Activated T-cell treated with anti-CD3 and anti-CD28 coated beads, Interleukin-2, amount 50 U/mL, for 72 hours (primary cell): ENCODE measurements at places on chromosomes 4 and X. TPM values are rescaled to one million over a fixed set of nuclear protein-coding genes. Genes with fewer than 3 reads are reported as not detected.

GRCh38 chr4:182453830-182454229 lies 210.6 kb downstream of the TENM3 start:
- DNase-seq = no peak

GRCh38 chrX:128807367-128807766 lies 715.9 kb downstream of the SMARCA1 start:
- DNase-seq = no peak

ATOH1 gene
- not detected for total RNA-seq

GRCh38 chr4:101282076-101282844 lies 65.1 kb downstream of the PPP3CA start:
- DNase-seq = peak; percentile 22

- no peak for DNase-seq
Measured at GRCh38 chr4:133865612-133866327, 335.8 kb downstream of the PABPC4L start.

- no peak for DNase-seq
Measured at GRCh38 chr4:7381221-7381889, 53.4 kb downstream of the PSAPL1 start.

P2RY4 gene
- 0.69 TPM for total RNA-seq

DNA sequence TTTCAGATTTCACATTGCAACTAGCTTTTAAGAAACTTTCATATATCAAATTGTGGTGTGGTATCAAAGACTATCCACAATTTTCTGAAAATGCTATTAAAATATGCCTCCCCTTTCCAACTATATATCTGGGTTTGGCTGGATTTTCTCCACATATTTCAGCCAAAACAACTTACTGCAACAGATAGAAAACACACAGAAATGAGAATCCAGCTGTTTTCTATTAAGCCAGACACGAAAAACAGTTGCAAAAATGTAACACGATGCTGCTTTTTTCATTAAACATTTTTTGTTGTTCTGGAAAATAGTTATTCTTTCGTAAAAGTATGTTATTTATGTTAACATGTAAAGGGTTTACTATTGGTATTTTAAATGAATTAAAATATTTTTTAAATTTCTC lies 33.1 kb downstream of the DCTD start:
- no peak for DNase-seq

DNA sequence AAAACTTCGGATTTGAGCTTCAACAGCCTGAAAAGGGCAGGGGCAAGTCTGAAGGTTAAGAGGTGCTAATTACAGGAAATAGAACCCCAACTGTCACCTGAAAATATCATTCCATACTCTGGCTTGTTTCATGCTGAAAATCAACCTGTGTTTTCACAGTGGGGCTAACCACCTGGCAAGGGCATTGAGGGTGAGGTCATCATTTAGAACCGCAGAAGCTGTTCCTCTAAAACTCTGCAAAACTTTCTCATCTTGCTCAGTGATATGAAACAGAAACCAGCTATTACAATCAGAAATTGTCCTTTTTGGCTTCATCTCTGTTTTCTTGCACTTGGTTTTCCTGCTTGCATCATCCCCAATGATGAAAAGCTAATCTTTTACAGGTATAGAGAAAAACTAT lies 247.6 kb downstream of the DCLK2 start:
- DNase-seq = peak; percentile 19
